ENCODE measurements at places on chromosomes 7 and 10. TPM values are rescaled to one million over a fixed set of nuclear protein-coding genes. Genes with fewer than 3 reads are reported as not detected.

The SND1 gene
- total RNA-seq: 156 TPM

The RUFY2 gene
- total RNA-seq: 37.3 TPM

- no peak for DNase-seq
Observed at GRCh38 chr10:4103603-4104002, 318.6 kb upstream of the KLF6 start.

DNA sequence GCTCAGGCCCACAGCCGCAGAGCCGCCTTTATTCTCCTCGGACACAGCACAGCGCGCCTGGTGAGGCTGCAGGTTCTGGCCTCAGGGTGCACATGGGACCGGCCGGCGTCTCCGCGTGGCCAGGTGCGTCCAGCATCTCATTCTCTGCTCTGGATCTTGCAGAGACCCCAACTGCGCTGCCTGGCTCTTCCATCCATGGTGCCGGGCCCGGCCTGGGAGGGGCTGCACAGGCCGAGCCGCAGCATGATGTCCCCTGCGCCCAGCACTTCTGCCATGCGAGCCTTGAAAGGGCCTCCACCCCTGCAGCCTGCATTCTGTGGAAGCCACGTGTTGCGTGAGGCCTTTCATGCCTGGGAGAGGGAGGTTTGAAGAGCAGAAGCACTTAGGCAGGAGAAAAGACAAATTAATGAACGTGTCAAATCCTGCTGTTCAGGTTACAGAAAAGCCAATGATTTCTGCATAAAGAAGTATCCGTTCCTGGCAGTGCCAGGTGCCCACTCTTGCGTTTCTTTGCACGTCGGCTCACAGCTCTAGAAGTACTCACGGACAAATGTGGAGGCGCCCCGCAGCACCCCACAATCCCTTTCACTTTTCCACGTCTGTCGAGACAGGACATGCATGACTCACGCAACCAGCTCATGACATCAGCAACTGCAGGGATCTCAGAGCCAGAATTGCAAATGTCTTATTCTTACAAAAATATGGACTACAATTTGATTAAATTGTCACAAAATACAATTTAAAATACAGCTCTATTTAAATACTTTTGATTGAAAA is 571.4 kb downstream of the DNAJB6 start:
- DNase-seq: no peak

- DNase-seq: no peak
Observed at GRCh38 chr7:25913598-25914224, 238.3 kb upstream of the NFE2L3 start.

DNA sequence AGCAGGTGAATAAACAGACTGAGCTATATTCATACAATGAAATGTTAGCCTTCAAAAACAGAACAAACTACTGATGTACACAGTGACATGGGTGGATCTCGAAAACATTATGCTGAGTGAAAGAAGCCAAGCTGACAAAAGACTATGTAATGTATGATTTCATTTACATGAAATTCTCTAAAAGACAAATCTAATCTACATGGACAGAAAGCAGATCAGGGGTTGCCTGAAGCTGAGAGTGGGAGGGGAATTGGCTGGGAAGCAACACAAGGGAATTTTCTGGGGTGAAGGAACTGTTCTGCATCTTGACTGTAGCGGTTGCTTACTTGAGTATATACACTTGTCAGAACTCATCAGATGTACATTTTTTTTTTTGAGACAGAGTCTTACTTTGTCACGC is 121.7 kb upstream of the SVIL start:
- no peak for DNase-seq
